ENCODE measurements at places on chromosomes 5 and 9.

DNA sequence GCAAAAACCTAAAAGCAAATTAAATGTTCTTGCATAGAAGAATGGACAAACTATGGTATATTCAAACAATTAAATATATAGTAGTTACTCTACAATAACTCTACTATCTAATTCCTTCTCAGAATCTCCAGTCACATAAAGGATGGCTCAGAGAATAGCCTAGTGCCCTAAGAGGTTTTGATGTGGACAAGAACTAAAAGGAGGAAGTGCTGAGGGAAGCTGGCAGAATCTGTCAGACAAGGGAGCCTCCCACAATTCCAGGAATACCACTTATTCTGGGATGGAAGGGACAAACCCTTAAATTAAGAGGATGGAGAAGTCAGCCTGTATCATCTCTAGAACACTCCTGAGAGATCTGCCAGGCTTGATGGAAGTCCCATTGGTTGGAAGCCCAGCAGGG, 30.4 kb downstream of the TNFSF8 start:
- no peak for DNase-seq

DNA sequence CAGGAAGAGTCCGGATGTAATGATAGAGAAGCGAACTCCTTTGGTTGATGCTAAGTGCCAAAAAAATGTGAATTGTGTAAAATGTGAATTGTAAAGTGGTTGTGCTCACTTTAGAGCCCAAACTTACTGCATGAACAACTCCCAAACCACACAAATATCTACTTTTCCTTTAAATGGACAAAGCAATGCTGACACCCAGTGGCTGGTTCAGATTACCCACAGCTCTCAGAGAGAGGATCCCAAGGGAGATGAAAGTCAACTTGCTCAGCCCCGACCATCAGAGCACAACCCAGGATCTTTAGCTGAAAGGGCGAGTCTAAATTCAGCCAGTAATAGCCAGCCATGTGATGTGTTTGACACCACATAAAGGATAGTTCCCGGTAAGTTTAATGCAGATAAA, 133.7 kb downstream of the NMUR2 start:
- DNase-seq: peak; percentile 60

- DNase-seq: no peak
Measured at GRCh38 chr9:75845806-75846205, 44.7 kb upstream of the PCSK5 start.

DNA sequence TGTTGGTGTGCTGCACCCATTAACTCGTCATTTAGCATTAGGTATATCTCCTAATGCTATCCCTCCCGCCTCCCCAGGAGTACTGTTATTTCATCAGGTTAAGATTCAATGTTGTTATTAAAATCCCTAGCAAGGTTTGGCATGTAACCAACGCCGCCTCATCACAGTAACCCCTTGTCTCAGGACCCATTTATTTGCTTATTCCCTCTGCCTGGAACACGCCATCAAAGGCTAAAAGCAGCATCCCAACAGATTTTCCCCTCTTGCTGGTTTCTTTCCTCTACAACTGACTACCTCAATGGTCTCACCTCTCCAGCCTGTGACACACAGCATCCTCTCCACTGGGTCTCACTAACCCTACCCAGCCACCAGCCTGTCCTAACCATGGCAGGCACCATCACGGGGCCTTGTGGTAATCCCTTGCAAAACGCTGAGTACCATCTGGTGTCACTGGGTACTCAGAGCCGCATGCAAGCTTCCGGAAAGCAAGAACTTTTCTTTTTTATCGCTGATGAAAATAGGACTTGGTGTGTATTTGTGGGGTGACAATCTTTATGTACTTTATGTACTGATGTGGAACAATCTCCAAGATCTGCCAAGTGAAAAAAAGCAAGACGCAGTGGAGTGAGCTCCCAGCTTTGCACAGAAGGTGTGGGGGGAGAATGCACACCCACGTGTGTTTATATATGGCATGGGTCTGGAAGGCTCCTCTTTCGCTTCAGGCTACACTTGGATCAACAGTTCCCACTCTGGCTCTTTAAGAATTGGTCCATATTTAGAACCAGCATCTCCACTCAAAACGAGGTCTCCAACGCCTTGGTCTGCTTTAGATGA, 6.1 kb downstream of the RPS14 start:
- no peak for DNase-seq

DNA sequence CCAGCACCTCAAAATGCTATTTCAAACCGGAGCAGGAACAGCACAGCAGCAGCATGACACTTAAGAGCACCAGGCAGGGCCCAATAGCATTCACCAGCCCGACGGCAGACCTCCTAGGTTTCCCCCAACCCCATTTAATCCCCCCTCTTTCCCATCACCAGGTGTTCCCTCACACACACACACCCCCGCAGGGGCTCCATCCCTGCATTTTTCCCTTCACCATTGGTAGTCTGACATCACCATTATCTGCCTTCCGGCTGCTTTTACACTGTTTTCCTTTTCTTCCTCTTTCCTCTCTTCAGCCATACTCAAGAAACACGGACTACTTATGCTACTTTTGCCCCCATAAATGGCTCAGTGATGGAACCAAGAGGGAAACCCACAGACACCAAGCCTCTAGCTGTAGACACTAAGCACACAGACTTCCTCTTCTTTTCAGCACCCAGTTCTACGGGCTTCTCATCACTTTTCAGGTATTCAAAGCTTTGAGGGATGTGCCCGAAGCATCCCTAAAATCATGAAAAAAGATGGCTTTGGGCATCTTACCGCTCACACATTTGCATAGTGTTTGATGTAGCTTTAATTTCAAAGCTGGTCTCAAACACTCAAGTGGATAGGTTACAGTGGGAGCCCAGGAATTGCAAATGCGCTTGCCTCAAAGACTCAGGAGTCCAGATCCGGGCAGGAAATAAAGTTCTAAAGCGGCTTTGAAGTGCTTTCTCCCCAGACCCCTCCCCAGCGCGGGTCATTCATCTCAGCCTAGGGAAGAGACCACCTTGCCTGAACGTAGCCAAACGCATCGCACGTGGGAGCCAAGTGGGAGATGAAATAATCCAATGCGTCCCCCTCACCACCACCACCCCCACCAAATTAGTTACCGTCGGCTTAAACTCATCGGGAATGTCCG, 141.5 kb downstream of the TSSK1B start:
- no peak for DNase-seq

GRCh38 chr5:10611290-10611689, 47.4 kb downstream of the ANKRD33B start:
- no peak for DNase-seq

DNA sequence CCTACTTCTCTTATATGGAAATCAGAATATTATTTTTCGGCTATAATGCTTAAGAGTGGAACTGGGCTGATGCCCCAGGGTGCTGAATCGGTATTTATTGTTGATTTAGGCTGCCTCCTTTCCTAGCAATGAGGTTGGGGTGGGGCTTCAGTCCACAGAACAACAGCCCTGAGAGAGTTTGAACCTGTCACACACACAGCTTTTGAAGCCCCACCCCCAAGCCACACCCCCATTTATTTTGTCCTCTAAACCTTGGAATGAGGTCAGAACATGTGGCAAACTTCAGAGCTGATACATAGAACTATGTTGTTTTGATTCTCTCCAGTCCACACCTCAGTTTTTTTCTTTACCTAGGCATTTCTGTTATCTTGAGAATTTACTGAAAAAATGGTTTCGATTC, 51.7 kb upstream of the CAMK4 start:
- DNase-seq: no peak

DNA sequence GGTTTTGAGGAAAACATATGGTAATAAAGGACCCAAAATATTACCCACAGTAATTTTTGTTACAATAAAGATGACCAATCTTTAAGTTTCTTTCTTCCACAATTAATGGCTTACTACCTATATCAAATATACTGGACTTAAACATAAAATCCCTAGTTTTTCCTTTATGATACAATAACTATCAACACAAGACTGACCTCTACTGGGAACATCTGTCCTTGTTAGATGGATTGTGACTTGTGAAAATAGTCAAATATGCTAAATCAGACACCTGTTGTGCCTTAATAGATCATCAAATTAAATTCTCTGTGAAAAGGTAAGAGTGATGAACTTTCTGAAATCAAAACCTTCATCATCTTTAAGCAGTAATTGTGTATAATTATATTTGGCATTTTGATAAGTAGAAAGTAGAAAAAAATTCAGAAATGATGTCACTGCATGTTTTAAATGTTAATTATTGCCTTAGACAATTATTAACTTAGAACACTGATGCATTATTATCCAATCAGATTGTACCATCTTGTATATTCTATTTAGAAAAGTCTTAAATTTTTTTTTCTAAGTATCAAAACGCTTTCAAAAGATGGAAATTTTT, 113.6 kb downstream of the DEPDC1B start:
- no peak for DNase-seq

DNA sequence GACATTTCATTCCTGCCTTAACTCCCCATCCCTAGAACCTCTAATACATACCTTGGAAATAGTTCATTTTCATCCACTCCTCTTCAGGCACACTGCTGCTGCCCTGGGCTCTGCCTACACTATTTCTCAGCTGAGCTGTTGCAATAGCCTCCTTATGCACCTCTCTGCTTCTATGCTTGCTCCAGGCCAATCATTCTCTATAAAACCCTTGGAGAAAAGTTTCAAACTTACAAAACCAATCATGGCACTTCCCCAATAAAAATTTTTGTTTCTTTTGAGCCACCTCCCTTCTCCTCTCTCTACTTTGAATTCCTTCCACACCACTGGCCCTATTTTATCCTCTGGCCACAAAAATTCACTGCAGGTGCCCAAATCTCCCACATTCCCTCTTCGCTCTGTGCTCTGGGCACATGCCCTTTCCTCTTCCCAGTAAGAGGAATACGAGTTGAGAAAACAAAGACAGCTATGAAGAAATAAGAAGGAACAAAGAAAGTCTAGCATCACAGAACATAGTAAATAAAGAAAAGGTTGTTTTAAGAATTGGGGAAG, 301.4 kb downstream of the ELAVL2 start:
- DNase-seq: no peak
